Karpas-422 (cell line): ENCODE measurements at places on chromosomes 1 and 21. TPM values are rescaled to one million over a fixed set of nuclear protein-coding genes. Genes with fewer than 3 reads are reported as not detected.

Gene TUFT1
- not detected in 2 replicates for total RNA-seq

Gene TMEM240
- total RNA-seq = 2.6 TPM in 1 of 2 replicates, not detected in the other

Gene GADD45A
- total RNA-seq = 6.5 and 13.3 TPM in 2 replicates

Gene NR1I3
- not detected in 2 replicates for total RNA-seq

DNA sequence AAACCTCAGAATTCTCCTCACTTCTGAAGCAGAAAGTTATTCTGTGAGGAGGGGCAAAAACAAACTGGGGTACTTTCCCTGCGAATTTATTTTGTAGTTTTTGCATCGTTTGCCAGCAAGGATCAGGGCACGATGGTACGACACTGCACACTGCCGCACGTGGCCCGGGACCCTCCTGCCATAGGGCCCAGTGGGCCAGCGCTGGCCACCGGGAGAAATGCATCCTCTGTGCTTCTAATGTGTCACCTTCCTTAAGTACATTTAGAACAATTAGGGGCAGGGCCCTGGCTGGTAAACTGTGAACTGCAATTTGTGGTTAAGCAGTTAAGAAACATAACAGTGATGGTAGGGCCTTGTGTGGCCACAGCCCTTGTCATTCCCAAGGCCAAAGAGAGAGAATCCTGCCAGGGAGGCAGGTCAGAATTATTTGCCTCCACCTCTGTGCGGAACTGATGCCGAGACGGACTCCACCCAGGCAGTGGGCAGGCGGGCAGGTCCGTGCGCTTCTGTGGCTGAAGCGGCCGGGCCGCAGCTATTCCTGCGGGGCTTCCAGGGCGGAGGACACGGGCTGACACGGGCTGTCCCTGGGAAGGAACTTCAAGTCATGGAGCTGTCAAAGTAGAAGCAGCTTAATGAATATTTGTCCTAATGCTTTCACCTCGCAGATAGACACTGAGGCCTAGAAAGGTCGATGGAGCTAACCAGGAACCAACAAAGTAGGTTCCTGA, 12.5 kb downstream of the GPR137B start:
- peaks cover 61% of the 10 kb centered on the region for H3K4me1 ChIP-seq
- H3K27me3 ChIP-seq = no peaks in the 10 kb centered on the region
- no peak for DNase-seq
- H3K27ac ChIP-seq = no peak overlapping the region

- H3K27me3 ChIP-seq = no peaks in the 10 kb centered on the region
- no peak overlapping the region for H3K27ac ChIP-seq
- H3K4me3 ChIP-seq = no peak overlapping the region
- H3K4me1 ChIP-seq = no peaks in the 10 kb centered on the region
Measured at GRCh38 chr1:117828201-117828600, 101.2 kb downstream of the GDAP2 start.

- no peaks in the 10 kb centered on the region for H3K36me3 ChIP-seq
- no peak overlapping the region for H3K27ac ChIP-seq
- no peak for DNase-seq
- H3K4me3 ChIP-seq = no peak overlapping the region
Measured at GRCh38 chr21:41195311-41195710, 27.4 kb downstream of the BACE2 start.

DNA sequence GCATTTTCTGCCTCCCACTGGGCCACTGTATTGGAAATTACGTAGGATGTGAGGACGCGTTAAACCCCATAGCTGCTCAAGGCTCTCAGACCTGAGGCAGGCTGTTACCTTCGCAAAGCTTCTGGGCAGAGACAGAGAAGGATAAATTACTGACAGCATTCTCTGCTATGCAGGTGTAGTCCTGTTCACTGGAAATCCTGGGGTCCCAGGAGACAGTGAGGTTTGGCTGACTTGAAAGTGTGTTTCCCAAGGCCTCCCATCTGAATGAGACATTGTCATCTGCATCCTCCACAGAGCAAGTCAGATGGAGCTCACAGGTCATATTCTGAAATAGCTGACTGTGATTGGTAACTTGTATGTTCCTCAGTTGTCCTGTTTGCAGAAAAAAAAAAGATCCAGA, 32.0 kb downstream of the SLAMF6 start:
- no peak overlapping the region for H3K4me3 ChIP-seq
- peaks cover 73% of the 10 kb centered on the region for H3K4me1 ChIP-seq
- peak overlapping the region; percentile 97 for H3K27ac ChIP-seq
- no peaks in the 10 kb centered on the region for H3K27me3 ChIP-seq
- peaks cover 25% of the 10 kb centered on the region for H3K36me3 ChIP-seq

GRCh38 chr1:174519844-174520243, 72.1 kb downstream of the GPR52 start:
- H3K36me3 ChIP-seq = no peaks in the 10 kb centered on the region
- no peak overlapping the region for H3K4me3 ChIP-seq
- H3K4me1 ChIP-seq = no peaks in the 10 kb centered on the region
- no peaks in the 10 kb centered on the region for H3K27me3 ChIP-seq
- H3K27ac ChIP-seq = no peak overlapping the region
- no peak for DNase-seq

GRCh38 chr1:169867012-169867675, 26.6 kb downstream of the SCYL3 start:
- no peaks in the 10 kb centered on the region for H3K27me3 ChIP-seq
- no peak overlapping the region for H3K4me3 ChIP-seq
- no peaks in the 10 kb centered on the region for H3K4me1 ChIP-seq
- no peak for DNase-seq
- peaks cover 65% of the 10 kb centered on the region for H3K36me3 ChIP-seq
- no peak overlapping the region for H3K27ac ChIP-seq

DNA sequence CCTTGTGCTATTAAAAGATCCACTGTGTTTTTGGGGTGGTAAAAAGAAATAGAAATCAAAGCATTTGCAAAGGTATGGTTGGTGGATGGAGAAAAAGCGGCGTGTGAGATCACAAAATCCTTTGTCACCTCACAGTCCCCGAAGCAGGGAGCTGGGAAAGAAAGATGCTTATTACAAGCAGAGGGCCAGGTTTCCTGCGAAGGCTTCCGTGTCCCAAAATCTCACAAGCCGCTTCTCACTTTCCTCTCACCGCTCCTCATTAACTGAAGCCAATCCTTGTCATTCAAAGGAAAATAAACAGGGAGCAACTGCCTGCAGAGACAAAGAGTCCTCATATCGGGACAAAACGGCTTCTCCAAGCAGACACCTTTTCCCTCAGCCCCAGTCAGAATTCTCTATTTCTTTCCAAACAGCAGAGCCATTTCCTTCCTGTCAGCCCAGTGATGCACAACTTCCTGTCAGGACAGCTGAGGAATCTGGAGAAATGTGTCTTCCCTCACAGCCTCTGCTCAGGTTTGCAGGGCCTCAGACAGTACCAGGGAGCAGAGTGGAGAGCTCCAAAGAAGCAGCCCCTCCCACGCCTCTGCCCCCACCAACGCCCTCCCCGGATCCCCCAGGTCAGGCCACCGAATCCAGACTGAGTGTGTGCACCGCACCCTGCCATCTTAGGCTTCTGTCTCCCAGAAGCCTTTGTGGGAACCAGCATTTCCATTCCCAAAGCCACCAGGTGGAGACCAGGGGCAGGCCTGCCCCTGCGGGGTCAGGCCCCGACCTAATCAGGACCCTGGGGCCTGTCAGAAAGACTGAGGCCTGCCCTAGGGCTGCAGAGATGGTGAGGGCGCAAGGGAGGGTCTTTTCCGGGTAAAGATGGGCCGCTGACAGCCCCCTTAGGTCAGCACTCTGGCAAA, 29.6 kb downstream of the KCNN3 start:
- peaks cover 75% of the 10 kb centered on the region for H3K4me1 ChIP-seq
- no peak overlapping the region for H3K27ac ChIP-seq
- DNase-seq = no peak
- no peak overlapping the region for H3K4me3 ChIP-seq
- H3K27me3 ChIP-seq = no peaks in the 10 kb centered on the region

- peak overlapping the region; percentile 22; the same call in 1 of the 2 replicates for H3K4me3 ChIP-seq
- H3K36me3 ChIP-seq = no peaks in the 10 kb centered on the region
- H3K27ac ChIP-seq = peak overlapping the region; percentile 86
- peaks cover 41% of the 10 kb centered on the region for H3K4me1 ChIP-seq
Measured at GRCh38 chr1:50611675-50612074, 188.4 kb upstream of the DMRTA2 start.

- H3K27me3 ChIP-seq = no peaks in the 10 kb centered on the region
- H3K36me3 ChIP-seq = no peaks in the 10 kb centered on the region
- peaks cover 52% of the 10 kb centered on the region for H3K4me1 ChIP-seq
- no peak overlapping the region for H3K27ac ChIP-seq
- no peak overlapping the region for H3K4me3 ChIP-seq
Measured at GRCh38 chr1:30684881-30685795, 38.2 kb downstream of the MATN1 start.

- no peak overlapping the region for H3K4me3 ChIP-seq
- no peaks in the 10 kb centered on the region for H3K27me3 ChIP-seq
- no peaks in the 10 kb centered on the region for H3K36me3 ChIP-seq
Measured at GRCh38 chr1:28126212-28126611, 37.8 kb upstream of the EYA3 start.
